PC-9 (cell line): ENCODE measurements at places on chromosomes 6 and 20.

DNA sequence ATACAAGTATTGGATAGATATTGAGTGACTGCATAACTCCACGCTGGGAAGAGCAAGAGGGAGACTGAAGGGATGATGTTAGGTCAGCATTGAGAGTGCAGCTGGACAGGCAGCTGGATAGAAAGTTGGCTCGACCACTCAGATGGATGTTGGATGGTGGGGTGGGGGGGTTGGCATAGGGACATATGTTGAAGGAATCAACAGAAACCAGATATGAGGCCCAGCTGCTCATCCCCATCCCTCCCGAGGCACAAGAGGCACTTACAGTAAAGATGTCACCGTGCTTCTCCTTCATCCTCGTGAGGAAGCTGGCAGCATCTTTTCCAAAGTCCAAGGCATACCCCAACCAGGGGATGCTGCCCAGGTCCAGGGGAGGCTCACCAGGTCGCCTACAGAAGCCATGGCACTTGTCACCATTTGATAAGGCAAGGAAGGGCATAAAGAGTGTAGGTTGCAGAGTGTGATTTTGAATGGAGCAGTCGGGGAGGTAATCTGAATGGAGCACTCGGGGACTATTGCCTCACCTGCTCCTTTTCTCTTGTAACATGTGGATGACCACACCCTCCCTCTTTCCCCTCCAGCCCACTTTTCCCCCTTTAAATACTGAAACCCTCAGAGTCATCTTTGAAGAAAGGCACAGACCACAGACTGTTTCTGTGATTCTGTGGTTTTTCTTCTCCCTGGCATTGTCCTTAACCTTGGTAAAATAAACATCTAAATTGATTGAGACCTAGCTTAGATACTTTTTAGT lies 18.0 kb downstream of the PTGIS start:
- peaks cover 54% of the 10 kb centered on the region for H3K4me1 ChIP-seq
- H3K27me3 ChIP-seq: no peaks in the 10 kb centered on the region
- H3K4me3 ChIP-seq: no peak overlapping the region
- DNase-seq: no peak
- H3K27ac ChIP-seq: peak overlapping the region; percentile 92
- H3K36me3 ChIP-seq: peaks cover 12% of the 10 kb centered on the region; the same call in 1 of the 2 replicates

DNA sequence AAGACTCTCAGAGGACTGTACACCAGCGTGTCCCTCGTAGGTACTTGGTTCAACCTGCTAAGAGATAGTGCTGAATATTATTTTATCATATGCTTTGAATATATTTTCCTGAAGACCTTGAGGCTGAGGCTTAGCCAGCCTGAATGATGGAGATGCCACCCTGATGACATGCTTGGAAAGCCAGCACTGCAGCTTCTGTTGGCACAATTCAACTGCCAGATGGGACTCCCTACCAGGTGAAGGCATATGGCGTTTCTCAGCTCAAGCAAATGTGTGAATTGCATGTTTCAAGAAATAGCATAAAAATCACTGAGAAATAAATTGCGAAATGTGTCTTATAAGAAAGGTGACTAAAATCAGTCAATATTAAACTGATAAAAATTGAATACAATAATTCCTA lies 228.1 kb upstream of the CST7 start:
- H3K36me3 ChIP-seq: no peaks in the 10 kb centered on the region
- no peak overlapping the region for H3K27ac ChIP-seq

DNA sequence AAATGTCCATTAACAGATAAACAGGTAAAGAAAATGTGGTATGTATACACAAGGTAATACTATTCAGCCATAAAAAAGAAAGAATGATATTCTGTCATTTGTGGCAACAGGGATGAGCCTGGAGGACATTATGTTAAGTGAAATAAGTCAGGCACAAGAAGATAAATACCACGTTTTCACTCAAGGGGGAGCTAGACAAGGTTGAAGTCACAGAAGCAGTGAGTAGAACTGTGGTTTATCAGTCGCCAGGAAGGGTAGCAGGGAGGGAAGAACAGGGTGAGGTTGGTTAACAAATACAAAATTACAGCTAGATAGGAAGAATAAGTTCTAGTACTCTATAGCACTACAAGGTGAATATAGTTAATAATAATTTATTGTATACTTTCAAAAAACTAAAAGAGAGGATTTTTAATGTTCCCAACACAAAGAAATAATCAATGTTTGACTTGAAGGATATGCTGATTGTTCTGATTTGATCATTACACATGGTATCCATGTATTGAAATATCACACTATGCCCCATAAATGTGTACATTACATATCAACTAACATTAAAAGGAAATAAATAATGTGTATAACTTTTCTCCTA lies 21.1 kb downstream of the RTN4IP1 start:
- H3K4me3 ChIP-seq: no peak overlapping the region
- H3K27me3 ChIP-seq: no peaks in the 10 kb centered on the region
- H3K4me1 ChIP-seq: no peaks in the 10 kb centered on the region
- 0 out of 2 replicates have a peak, but pooled peaks cover 12% of the 10 kb centered on the region for H3K36me3 ChIP-seq
- no peak overlapping the region for H3K27ac ChIP-seq

- no peak overlapping the region for H3K27ac ChIP-seq
- peaks cover 15% of the 10 kb centered on the region for H3K4me1 ChIP-seq
- no peak for DNase-seq
- H3K27me3 ChIP-seq: peaks cover 3% of the 10 kb centered on the region; the same call in 1 of the 2 replicates
These were observed 44.5 kb upstream of the RPS6KA2 start for GRCh38 chr6:166671434-166672081.

- H3K36me3 ChIP-seq: peaks cover 20% of the 10 kb centered on the region
- H3K4me1 ChIP-seq: peaks cover 35% of the 10 kb centered on the region
- H3K27ac ChIP-seq: no peak overlapping the region
- H3K27me3 ChIP-seq: no peaks in the 10 kb centered on the region
- DNase-seq: no peak
These were observed 14.6 kb downstream of the GCLC start for GRCh38 chr6:53530346-53530745.

GRCh38 chr20:10076126-10077080 lies 41.6 kb downstream of the ANKEF1 start:
- H3K4me3 ChIP-seq: no peak overlapping the region
- no peaks in the 10 kb centered on the region for H3K27me3 ChIP-seq
- no peak overlapping the region for H3K27ac ChIP-seq
- H3K36me3 ChIP-seq: no peaks in the 10 kb centered on the region
- DNase-seq: peak; percentile 46
- peaks cover 43% of the 10 kb centered on the region for H3K4me1 ChIP-seq

- no peak for DNase-seq
- H3K4me3 ChIP-seq: no peak overlapping the region
- no peak overlapping the region for H3K27ac ChIP-seq
- H3K27me3 ChIP-seq: no peaks in the 10 kb centered on the region
- H3K4me1 ChIP-seq: no peaks in the 10 kb centered on the region
These were observed 101.0 kb downstream of the ARHGAP18 start for GRCh38 chr6:129608886-129609537.

- no peaks in the 10 kb centered on the region for H3K36me3 ChIP-seq
- H3K27ac ChIP-seq: no peak overlapping the region
- no peak overlapping the region for H3K4me3 ChIP-seq
- H3K4me1 ChIP-seq: peaks cover 6% of the 10 kb centered on the region
- DNase-seq: no peak
- no peaks in the 10 kb centered on the region for H3K27me3 ChIP-seq
These were observed 19.1 kb upstream of the SPTLC3 start for GRCh38 chr20:12989586-12990115.

DNA sequence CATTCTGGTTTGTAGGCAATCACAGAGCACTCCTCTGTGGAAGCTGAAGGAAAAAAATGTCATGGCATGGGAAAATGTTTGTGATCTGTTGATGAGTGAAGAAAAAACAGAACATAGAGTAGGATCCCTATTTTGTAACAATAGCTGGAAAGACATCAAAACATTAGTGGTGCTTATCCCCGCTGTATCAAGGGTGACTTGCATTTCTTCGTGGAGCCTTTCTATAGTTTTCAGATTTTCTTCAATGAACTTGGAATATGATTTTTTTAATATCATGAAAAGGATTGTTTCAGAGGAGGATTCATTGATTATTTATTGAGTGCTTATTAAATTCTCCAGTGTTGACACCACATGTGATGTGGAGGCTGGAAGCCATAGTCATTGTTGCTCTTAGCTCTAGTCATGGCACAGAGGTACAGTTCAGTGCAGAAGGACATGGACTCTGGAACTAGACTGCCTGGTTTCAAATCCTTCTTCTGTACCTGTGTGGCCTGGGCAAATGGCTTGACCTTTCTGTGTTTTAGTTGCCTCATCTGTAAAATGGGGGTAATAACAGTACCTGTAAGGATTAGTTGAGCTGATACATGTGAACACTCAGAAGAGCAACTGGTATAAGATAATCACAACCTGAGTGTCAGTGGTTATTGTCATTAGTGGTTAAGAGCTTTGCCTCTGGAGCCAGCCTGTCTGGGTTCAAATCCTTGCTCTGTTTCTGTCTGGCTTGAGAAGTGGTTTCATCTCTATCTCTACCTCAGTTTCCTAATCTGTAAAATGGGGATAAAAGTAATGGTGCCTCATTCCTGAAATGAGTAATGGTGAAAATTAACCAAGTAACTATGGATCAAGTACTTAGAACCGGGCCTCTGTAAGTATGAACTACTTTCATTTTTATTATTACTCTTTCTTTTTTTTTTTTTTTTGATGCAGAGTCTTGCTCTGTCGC lies 14.7 kb upstream of the CDKN1A start:
- peaks cover 33% of the 10 kb centered on the region for H3K4me1 ChIP-seq
- H3K27ac ChIP-seq: no peak overlapping the region
- H3K27me3 ChIP-seq: no peaks in the 10 kb centered on the region
- no peak for DNase-seq

- H3K27me3 ChIP-seq: peaks cover 57% of the 10 kb centered on the region
- no peaks in the 10 kb centered on the region for H3K4me1 ChIP-seq
- no peak for DNase-seq
- H3K27ac ChIP-seq: no peak overlapping the region
- no peak overlapping the region for H3K4me3 ChIP-seq
- no peaks in the 10 kb centered on the region for H3K36me3 ChIP-seq
These were observed 271.5 kb downstream of the FOXA2 start for GRCh38 chr20:22312744-22313346.

- no peak overlapping the region for H3K4me3 ChIP-seq
- H3K27ac ChIP-seq: no peak overlapping the region
- no peak for DNase-seq
- H3K4me1 ChIP-seq: no peaks in the 10 kb centered on the region
- no peaks in the 10 kb centered on the region for H3K36me3 ChIP-seq
These were observed 37.8 kb downstream of the RAB44 start for GRCh38 chr6:36735110-36736071.

DNA sequence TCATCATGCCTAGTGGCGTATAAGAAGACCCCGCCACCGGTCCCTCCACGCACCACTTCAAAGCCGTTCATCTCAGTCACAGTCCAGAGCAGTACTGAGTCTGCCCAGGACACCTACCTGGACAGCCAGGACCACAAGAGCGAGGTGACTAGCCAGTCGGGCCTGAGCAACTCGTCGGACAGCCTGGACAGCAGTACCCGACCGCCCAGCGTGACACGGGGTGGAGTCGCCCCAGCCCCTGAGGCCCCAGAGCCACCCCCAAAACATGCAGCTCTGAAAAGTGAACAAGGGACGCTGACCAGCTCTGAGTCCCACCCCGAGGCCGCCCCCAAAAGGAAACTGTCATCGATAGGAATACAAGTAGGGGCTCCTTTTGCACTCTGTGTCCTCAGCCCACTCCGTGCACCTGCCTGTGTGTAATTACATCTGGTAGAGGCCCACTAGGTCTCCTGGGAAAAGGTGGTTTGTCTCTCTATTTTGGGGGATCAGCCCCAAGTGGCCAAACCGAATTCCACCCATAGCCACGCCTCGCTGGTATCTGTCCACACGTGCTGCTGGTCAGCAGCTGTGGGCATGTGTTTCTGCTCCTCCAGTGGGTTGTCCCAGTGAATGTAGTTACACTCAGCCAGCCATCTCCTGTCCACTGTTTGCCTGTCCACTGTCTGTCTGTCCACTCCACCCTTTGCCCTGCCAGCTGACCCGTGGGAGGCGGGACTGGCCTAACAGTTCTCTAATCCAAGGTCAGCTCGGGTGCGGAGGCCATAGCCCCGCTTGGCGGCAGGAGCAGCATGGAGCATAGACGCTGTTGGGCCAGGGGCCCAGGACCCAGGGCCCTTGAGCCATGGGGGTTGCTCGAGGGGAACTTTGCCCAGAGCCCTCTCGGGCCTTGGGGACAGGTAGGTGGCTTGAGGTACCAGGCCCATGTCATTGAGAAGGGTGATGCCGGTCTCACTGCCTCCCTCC lies 44.3 kb upstream of the MYL9 start:
- H3K4me3 ChIP-seq: no peak overlapping the region
- no peaks in the 10 kb centered on the region for H3K36me3 ChIP-seq
- DNase-seq: no peak

DNA sequence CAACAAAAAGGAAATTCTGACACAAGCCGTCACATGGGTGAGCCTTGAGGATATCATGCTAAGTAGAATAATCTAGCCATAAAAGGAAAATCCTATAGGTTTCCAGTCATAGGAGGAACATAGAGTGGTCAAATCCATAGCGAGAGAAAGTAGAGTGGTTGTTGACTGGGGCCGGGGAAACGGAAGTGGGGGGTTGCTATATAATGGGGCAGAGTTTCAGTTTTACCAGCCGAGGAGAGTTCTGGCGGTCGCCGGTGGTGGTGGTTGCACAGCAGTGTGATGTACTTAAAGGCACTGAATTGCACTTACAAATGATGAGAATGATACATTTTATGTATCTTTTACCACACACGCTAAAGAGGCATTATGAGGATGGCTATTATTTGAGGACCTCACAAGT lies 4.9 kb downstream of the GPR31 start:
- no peak overlapping the region for H3K27ac ChIP-seq
- no peak overlapping the region for H3K4me3 ChIP-seq
- H3K27me3 ChIP-seq: peaks cover 99% of the 10 kb centered on the region
- DNase-seq: no peak

DNA sequence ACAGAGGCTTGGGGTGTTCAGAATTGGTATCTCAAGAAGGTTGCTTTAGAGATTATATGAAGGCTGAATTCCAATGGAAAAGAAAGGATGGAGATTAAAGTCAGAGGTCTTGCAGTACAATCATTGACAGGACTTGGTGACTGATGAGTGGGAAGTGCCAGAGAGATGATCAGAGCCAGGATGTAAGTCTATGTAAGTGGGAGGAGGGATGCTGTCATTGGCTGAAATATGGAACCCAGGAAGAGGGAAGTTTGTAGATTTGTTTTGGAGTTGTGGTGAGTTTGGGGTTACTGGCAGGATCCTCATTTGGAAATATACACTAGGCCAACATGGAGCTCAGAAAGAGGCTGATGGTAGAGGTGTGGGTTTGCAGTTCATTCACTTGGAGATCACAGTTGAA lies 23.8 kb upstream of the TNFAIP3 start:
- H3K27ac ChIP-seq: no peak overlapping the region
- no peak for DNase-seq
- peaks cover 10% of the 10 kb centered on the region; the same call in 1 of the 2 replicates for H3K4me1 ChIP-seq
- no peak overlapping the region for H3K4me3 ChIP-seq
- H3K36me3 ChIP-seq: no peaks in the 10 kb centered on the region
